Right atrium auricular region (tissue), 2 donors: ENCODE measurements at places on chromosomes 12 and 14. TPM values are rescaled to one million over a fixed set of nuclear protein-coding genes. Genes with fewer than 3 reads are reported as not detected.

Gene NID2
- 23.0 TPM for total RNA-seq

Gene A2M
- 683 TPM for total RNA-seq

Gene RIC8B
- 19.0 TPM for total RNA-seq

Gene NTF3
- 0.67 TPM for total RNA-seq

Gene DUSP16
- total RNA-seq: 9.6 TPM

Gene CFAP54
- not detected for total RNA-seq

Gene SART3
- 44.4 TPM for total RNA-seq

Gene PTHLH
- 67.6 TPM for total RNA-seq

Gene TAS2R42
- total RNA-seq: not detected

Gene IL26
- total RNA-seq: not detected

Gene RFX4
- not detected for total RNA-seq

Gene ADAM21
- 0.41 TPM for total RNA-seq

Gene TMEM121
- 5.8 TPM for total RNA-seq

Gene HPD
- 1.3 TPM for total RNA-seq

Gene SLC10A1
- not detected for total RNA-seq

Gene KRT2
- total RNA-seq: not detected

Gene MYF5
- total RNA-seq: not detected

Gene POTEM
- total RNA-seq: not detected

Gene TAS2R43
- total RNA-seq: 0.35 TPM

Gene RHEBL1
- 0.35 TPM for total RNA-seq

Gene CLEC2B
- 4.9 TPM for total RNA-seq

Gene TESPA1
- total RNA-seq: not detected

Gene IAPP
- total RNA-seq: not detected

Gene PPM1A
- 37.0 TPM for total RNA-seq

Gene SETD3
- 84.2 TPM for total RNA-seq

Gene ASCL1
- total RNA-seq: not detected

Gene PTPN6
- 7.5 TPM for total RNA-seq

Gene TMEM30B
- total RNA-seq: 2.0 TPM

Gene HCAR1
- total RNA-seq: 0.12 TPM

Gene DIO3
- total RNA-seq: 0.55 TPM

Gene INSM2
- total RNA-seq: not detected

Gene UBE2N
- total RNA-seq: 30.2 TPM

Gene PTPRQ
- total RNA-seq: 17.6 TPM

Gene TEP1
- 11.9 TPM for total RNA-seq

Gene SLC17A8
- total RNA-seq: not detected

Gene CCDC38
- total RNA-seq: not detected

Gene GUCY2C
- total RNA-seq: not detected

Gene PAX9
- not detected for total RNA-seq

Gene FAR2
- 3.0 TPM for total RNA-seq

Gene NGB
- total RNA-seq: not detected

Gene MRPL52
- total RNA-seq: 168 TPM

Gene CEP128
- 1.3 TPM for total RNA-seq

Gene HNF1A
- total RNA-seq: not detected

Gene PLEKHH1
- total RNA-seq: 5.3 TPM

Gene CLEC6A
- not detected for total RNA-seq

Gene SSTR1
- total RNA-seq: 0.41 TPM

Gene FOXN4
- not detected for total RNA-seq

Gene SALL2
- total RNA-seq: 15.7 TPM

Gene LMNTD1
- 1.0 TPM for total RNA-seq

Gene ANO4
- not detected for total RNA-seq

Gene MGP
- total RNA-seq: 287 TPM

Gene APOF
- total RNA-seq: not detected

Gene NOXRED1
- not detected for total RNA-seq
